ENCODE measurements at places on chromosomes 1 and 21. TPM values are rescaled to one million over a fixed set of nuclear protein-coding genes. Genes with fewer than 3 reads are reported as not detected.

Gene OR2L8
- total RNA-seq: 0.30 TPM

Gene ARHGEF11
- 18.3 TPM for total RNA-seq

Gene PDZK1
- total RNA-seq: 0.36 TPM

Gene WDR26
- total RNA-seq: 68.9 TPM

Gene POU3F1
- total RNA-seq: not detected

Gene SLC44A5
- total RNA-seq: not detected
